ENCODE measurements at places on chromosomes 5 and 9.

DNA sequence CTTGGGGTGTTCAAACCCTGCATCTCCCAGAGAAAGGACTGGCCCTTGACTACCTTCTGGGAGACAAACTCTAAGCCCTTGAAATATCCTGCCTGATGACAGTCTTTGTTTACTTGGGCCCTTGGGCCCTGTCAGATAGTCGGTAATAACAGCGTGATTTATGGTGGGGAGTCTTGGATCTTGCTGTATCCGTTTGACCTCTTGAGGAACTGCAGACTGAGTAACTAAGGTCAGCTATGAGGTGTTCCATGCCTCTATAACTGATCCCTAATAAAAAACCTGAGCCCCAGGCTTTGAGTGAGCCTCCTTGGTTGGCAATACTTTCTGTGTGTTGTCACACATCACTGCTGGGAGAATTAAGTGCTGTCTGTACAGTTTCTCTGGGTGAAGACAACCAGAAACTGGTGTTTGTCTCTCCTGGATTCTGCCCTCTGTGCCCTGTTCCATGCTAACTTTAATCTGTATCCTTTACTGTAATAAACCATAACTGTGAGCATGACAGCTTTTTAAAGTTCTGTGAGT is 56.2 kb upstream of the ANKRD33B start:
- DNase-seq = no peak

GRCh38 chr9:106879439-106879882 is 16.5 kb downstream of the ZNF462 start:
- no peak for DNase-seq

GRCh38 chr5:123124126-123124858 is 35.3 kb downstream of the PRDM6 start:
- no peak for DNase-seq

GRCh38 chr5:100595152-100595811 is 60.1 kb downstream of the FAM174A start:
- peak; percentile 94 for DNase-seq

DNA sequence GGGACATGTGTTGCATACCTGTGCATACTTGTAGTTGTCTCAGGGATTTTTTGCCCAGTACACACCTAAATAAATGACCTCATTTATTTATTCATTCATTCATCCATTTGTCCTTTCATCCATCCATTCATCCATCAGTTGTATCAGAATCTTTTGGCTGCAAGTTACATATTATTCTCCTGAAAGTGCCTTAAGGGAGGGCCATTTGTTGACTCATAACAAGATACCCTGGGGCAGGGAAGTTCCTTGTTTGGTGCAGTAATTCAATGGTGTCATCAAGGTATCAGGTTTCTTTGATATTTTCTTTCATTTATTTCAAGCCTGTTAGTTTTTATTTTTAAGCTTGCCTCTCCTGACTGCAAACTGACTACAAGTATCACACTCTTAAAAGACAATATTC is 597.9 kb upstream of the TLE4 start:
- DNase-seq = peak; percentile 11

- no peak for DNase-seq
Observed at GRCh38 chr9:132547436-132547835, 35.0 kb upstream of the BARHL1 start.

Data from fibroblast of pulmonary artery (primary cell).